RWPE2 (cell line): ENCODE measurements at places on chromosomes 1 and 21.

GRCh38 chr1:178953034-178953433 is 72.7 kb upstream of the FAM20B start:
- no peak for DNase-seq

- DNase-seq = no peak
These were observed 349.4 kb upstream of the RUNX1 start for GRCh38 chr21:35398346-35398982.

- DNase-seq = no peak
These were observed 20.9 kb upstream of the AGTRAP start for GRCh38 chr1:11714831-11715575.

DNA sequence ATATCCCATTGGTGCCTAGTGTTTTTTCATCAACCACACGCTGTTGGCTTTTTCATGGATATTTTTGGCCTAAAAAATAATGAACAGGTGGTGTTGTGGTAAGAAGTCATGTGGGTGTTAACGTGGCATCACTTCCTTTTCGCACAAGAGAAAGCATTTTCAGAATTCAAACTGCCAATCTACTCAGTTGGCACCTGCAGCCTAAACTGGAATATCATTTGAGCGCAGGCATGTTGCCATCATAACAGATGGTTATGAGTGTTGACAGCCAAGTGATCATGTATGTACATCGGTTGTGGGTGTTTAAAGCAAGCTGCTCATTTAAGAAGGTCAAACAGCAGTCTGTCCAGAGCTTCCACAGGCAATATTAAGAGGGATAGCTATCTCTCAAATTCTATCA is 1963.0 kb downstream of the NCAM2 start:
- DNase-seq = no peak

GRCh38 chr1:38812981-38813380 is 46.6 kb downstream of the RRAGC start:
- no peak for DNase-seq

DNA sequence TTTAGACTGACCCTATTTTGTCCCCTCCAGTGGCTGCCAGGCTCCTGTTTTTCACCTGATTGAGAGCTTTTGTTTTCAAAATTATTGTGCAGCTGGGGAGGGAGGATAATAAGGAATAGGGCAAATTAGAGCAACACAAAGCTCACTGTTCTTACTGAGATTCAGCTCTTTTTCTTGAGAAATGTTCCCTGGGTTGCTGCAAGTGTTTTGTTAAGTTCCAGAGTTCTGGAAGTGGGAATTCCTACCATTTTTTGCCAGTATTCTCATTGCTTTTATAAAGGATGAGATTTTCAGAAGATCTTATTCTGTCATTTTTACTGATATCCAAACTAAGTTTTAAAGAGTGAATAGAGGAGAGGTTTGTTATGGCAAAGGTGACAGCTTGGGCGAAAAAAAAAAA is 417.7 kb downstream of the SIPA1L2 start:
- DNase-seq = no peak

- no peak for DNase-seq
These were observed 315.5 kb upstream of the CAMK1G start for GRCh38 chr1:209267968-209268367.

- DNase-seq = no peak
These were observed 34.0 kb upstream of the NHLH2 start for GRCh38 chr1:115874904-115875303.
